ENCODE measurements at places on chromosomes 3 and 15. TPM values are rescaled to one million over a fixed set of nuclear protein-coding genes. Genes with fewer than 3 reads are reported as not detected.

The P2RY13 gene
- total RNA-seq: not detected

The GPR160 gene
- total RNA-seq: 2.9 TPM

The KLHL6 gene
- total RNA-seq: 27.7 TPM

DNA sequence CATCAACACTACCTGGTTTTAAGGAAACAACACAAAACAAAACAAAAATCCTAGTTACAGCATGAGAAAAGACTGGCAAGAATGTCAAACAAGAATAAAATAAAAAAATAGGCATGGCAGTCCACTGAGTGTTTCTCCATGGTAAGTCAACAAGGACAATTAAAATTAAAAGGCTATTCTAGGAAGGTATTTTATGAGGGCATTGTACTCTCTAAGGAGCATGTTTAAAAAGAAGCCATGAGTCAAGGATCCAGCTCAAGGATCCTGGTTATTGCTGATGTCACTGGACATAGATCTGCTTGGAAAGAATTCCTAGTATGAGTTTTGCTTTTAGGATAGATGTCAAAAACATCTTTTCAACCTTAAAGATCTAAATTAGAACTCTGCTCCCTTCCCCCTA, 106.7 kb downstream of the MYO5A start:
- no peak for DNase-seq

DNA sequence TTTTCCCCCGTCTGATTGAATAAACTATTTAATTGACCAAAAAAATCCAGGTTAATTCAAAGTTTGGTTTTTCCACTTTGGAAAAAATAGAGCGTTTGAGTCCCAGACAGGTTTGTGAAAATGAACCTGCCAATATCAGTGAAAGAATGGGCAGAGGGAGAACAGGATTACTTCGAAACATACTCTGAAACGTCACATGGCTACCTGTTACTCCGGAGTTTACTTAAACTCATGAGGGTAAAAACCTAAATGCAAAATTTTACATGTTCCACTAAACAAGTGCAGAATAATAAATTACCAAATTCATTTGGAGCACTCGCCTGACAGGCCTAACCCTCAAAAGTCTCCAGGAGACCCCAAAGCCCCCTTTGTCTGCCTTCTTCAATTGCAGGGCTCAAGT, 419.9 kb downstream of the MECOM start:
- DNase-seq: no peak

Measured in CD8-positive, alpha-beta T cell (primary cell).